Hematopoietic multipotent progenitor cell treated with erythropoietin and hydrocortisone succinate and interleukin-3 and kit ligand, for 6 days (in vitro differentiated cells): ENCODE measurements at places on chromosomes 2 and 18.

- DNase-seq = no peak
Measured at GRCh38 chr2:143526498-143526897, 397.3 kb downstream of the ARHGAP15 start.

- DNase-seq = no peak
Measured at GRCh38 chr2:141065042-141065441, 1065.8 kb downstream of the LRP1B start.

DNA sequence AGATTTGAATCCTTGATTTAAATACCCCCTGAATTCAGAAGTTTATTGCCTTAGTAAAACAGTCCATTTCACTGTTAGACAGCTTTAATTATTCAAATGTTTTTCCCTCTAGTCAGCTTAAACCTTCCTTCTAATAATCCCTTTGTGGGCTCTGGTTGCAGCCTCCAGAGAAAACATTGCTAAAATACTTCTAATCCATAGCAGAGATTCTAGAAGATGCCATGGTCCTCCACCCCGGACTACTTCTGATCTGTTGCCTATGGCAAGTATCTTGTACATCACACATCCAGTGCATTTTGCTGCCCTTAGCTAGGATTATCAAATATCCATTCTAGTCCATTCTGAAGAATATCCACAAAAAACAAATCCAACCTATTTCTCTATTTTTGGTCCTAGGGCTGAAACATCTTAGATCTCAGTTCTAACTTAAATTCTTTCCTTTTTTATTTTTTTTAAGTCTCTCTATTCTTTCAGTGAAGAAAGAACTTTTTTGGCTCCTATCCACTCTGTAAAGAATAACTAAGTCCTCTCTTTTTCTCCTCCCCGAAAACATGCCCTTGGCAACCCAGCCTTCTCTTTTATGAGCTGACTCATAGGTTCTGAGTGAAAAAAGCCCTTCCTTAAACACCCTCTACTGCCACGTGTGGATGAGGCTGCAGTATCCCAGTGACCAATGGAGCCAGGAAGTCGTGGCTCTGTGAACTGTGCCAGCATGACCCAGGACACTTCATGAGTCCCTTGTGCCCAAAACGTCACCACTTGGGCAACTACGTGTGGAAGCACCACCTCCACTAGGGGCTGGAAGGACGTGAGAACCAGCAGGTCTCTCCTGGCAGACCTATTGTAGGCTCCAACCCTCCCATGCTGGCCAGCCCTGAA is 349.8 kb downstream of the TNS1 start:
- no peak for DNase-seq

- DNase-seq = no peak
Measured at GRCh38 chr2:119216994-119217393, 6.6 kb upstream of the STEAP3 start.

DNA sequence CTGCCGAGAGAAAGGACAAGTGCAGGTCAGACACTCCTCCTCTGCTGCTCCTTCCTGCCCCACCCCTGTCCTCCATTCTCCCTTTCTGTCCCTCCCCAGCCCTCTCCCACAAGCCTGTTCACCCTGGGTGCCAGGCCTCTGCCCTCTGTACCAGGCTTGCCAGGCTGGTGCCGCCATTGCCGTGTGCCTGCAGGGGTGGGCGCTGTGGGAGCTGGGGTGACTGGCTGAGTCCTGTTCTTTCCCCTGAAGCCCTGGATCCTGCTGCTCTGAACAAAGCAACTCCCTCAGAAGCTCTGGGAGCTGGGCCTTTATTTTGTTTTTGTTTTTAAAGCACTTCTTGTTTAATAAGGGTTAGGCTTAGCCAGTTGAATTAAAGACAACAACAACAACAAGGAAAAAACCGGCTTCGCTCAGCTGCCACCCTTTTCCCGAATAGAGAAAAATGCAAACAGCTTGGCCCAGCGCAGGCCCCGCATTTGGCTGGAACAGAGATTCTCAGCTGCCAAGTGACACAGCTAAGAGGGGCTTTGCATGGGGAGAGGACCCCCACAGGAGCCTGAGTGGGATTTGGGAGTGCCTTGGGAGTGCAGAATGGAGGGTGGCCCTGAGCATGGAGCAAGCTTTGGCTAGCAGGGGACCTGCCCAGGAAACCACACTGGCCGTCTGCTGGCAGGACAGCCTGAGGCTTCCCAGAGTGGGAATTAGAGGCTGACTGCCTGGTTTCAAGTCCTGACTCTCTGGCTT is 9.1 kb downstream of the PCARE start:
- DNase-seq = no peak

DNA sequence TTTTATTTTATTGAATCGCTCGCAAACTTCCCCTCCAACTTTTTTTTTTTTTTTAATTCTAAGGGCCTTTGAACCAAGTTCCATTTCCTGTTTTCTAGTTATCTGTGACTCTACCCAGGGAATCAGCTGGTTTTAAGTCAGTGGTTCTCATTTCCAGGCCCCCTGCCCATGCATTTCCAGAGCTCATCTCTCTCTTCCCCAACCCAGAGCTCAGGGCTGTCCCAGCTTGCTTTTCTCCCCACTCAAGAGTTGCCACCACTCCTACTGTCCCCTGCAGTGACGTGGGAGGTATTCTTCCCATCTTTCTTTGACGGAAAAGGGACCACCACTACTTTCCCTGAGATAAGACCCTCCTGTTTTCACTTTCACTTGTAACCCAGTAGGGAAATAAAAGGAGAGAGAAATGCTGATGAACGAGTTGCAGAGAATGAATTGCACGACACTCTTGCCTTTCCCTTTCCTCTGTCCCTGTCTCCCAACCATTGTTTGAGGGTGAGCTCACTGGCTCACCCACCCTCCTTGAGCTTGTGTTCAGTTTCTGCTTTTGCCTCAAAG is 42.1 kb downstream of the TET3 start:
- no peak for DNase-seq

GRCh38 chr2:139177041-139177440 is 396.9 kb upstream of the NXPH2 start:
- no peak for DNase-seq

DNA sequence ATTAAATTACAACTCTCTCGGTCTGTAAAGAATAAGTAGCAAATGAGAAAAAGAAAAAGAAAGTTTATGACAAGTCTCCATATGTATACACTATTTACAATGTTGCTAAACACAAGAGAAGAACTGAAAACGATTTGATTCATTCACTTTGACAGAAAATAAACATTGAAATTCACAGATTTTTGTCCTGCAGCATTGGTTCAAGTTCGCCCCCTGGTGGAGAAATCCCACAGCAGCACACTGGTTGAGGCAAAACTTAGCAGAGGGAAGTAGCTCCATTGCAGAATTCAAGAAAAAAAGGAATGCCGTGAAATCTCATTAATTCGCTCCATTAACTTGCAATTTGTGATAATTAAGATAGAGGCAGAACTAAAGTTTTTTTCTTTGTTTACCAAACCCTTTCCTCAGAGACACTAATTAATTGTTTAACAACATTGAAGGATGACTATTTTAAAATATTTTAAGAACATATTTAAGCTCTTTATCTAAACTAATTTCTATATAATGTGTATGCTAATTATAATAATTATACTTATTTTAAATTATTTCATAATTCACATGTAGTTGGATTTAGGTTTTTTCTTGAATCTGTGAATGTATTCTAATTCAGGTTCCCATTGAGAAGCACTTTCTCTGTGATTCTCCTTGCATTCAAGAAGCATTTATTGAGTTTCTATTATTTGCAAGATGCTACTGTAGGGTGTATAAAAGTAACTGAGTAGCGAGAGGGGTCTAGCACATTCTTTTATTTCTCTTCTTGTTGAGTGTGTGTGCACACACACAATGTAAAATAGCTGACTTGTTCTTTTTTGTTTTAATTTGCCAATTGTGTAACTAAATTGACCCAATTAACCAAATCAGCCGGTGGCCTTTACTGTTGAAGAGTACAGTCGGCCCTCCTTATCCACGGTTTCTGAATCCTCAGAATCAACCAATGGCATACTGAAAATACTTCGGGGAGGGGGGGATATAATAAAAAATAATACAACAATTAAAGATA is 74.1 kb downstream of the COL4A3 start:
- DNase-seq = peak; percentile 75

GRCh38 chr2:112048236-112048592 is 6.9 kb upstream of the TMEM87B start:
- no peak for DNase-seq

GRCh38 chr18:31030574-31031278 is 11.8 kb downstream of the DSC3 start:
- no peak for DNase-seq

DNA sequence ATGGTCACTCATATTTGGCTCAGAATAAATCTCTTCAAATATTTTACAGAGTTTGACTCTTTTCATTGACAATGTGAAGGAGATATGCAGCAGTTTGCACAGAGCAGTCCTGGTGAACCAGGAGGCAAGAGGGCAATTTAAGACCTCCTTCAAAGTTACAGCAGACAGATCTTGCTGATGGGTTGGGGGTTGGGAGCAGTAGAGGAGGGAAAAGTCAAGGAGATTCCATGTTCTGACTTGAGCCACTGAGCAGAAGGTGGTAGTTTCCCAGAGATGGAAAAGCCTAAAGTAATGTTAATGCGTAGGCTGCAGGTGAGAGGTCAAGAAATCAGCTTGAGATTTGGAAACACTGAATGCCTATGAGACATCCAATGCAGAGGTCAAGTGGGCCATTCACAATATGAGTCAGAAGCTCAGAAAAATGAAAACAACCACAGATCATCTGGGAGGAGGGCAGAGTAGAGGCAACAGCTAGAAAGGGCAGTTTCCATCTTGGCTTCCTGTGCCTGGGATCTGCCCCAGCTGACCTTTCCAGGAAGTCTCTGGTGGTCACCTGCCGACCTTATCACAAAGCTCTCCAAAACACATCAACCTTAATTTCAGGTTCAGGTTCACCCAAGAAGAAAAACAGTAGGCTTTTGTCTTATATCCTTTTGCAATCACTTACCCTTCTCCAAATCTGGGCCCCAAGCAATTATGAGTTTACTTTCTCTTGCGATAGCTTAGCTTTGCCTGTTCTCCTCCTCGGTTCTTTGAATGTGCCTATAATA is 197.5 kb upstream of the ARL4C start:
- no peak for DNase-seq

- DNase-seq = no peak
Measured at GRCh38 chr2:42102591-42103450, 55.0 kb downstream of the PKDCC start.
